ENCODE measurements at places on chromosomes 1 and 21.

DNA sequence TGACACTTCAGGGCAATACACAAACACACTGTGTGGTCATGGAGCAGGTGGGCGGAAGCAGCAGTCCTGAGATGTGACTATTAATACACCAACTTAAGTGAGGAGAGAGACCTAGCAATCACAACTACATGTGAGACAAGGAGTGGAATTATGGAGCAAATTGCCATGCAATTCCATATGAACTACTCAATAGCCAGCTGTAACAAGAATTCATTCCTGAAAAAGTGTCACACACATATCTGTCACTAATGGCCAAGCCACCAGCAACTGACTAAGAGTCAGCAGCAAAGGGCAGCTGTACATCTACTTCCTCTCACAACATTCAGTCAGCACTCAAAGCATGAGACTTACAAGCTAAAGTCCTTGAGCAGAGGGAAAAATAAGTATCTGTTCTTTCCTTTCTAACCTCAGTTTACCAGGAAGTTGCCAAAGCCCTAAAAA, 46.2 kb downstream of the GPR3 start:
- DNase-seq = no peak

DNA sequence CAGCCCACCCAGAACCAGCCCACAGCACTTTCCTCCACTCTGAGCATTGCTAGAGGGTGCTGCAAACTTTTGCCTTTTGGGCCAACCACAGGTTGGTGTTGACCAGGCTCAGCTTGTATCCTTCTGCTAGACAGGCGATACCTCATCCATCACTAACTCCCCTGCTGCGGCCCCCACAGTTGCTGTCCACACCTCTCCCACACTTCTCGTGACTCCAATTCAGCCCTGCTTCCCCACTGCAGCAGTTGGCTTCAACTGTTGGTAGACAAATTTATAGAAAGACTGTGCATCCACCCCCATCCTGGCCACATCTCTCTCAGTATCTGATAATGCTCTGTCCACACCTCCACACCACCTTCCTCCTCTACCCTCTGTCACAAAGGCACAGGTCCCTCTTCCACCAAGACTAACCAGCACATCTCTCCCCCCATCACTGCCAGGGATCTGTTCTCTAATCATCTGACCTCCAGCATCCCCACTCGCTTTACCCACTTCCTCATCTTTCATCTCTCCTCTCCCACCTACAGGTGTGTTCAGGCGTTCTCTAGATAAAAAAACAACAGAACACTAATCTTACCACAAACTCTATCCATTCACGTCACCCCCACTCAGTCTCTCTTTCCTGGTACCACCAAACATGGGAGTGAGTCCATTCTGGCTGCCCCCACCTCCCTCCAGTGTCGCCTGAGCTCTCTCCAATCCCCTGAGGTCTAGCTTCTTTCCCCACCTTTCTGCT, 15.8 kb upstream of the SLC25A44 start:
- DNase-seq = peak; percentile 57

GRCh38 chr1:44592208-44593145, 81.8 kb downstream of the TMEM53 start:
- DNase-seq = no peak

DNA sequence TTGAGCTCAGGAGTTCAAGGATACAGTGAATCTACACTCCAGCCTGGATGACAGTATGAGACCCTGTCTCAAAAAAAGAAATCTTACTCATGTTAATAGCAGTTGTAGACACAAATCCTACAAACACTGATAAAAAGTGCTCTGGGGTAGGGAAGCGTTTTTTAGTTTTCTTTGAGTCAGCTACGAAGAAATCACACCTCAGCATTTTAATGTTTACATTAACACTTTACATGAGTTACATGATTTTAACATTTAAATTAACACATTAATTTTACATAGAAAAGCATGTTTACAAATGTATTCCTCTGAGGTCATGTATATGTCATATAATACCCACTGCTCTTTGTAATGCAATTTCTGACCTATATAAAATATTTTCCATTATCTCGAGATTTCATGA, 419.2 kb downstream of the DPYD start:
- DNase-seq = no peak

DNA sequence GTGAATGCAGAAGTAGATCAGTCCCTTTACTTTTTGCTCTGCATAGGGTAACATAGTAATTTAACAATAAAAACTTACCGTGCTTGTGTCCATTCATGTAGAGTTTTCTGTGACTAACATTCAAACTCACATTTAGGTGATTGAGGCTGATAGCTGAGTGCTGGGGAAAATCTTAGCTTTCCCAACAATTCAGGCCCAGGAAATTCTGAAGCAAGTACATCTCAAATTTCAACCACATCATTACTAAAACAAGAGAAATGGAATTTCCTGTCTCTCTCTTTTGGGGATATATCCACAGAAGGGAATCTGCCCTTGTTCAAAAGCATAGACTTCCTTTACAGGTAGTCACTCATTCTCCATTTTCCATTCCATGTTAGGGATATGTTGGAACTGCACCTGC, 33.1 kb upstream of the C1orf146 start:
- DNase-seq = no peak

DNA sequence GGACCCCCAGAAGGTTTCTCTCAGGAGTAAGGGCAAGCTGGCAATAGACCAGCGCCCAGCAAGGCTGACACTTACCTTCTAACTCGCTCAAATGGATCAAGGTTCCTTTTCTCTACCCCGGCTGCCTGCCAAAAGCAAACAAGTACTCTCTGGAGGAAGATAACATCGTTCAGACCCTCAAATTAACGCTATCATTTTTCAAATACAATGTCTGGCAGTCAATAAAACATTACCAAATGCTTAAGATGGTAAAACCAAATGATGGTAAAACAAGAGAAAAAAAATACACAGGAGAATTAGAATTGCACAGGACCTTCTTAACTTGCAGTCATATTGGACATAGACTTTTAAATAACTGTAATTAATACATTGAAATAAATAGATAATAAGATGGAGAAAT, 148.1 kb downstream of the SPATA46 start:
- no peak for DNase-seq

DNA sequence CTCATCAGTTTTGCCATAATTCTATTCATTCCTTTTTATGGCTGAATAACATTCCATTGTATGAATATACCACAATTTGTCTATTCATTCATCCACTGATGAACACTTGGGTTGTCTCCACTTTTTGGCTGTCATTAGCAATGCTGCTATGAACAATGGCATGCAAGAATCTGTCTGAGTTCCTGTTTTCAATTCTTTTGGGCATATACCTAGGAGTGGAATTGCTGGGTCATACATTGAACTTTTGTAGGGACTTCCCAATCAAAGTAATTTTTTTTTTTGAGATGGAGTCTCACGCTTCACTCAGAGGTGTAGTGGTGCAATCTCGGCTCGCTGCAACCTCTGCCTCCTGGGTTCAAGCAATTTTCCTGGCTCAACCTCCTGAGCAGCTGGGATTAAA, 34.9 kb downstream of the AADACL4 start:
- DNase-seq = no peak

GRCh38 chr1:10646347-10646861, 150.0 kb downstream of the CASZ1 start:
- peak; percentile 58 for DNase-seq

DNA sequence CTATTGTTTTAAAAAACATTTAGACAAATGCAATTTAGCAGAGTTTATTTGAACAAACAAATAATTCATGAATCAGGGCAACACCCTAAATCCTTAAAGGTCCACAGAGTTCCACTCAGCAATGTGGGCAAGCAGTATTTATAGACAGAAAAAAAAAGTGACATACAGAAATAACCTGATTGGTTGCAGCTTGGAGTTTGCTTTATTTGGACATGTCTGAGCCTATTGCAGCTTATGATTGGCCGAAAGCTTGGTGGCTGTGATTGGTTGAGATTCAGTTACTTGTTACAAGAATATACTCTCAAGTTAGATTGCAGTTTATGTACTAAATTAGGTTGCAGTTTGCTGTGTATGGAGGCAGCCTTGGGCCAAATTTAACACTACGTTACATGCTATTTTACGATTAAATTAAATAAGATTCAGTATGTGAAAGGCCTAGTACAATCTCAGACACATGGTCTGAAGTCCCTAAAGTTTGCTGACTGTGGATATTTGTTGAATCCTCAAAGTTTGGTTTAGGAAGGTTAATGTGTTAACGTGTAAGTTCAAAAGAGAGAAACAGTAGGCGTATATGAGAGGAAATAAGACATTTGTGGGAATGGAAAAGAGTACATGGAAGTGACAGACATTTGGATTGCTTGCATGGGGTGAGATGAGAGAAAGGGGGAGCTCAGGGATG, 6.9 kb upstream of the CAMSAP2 start:
- no peak for DNase-seq

DNA sequence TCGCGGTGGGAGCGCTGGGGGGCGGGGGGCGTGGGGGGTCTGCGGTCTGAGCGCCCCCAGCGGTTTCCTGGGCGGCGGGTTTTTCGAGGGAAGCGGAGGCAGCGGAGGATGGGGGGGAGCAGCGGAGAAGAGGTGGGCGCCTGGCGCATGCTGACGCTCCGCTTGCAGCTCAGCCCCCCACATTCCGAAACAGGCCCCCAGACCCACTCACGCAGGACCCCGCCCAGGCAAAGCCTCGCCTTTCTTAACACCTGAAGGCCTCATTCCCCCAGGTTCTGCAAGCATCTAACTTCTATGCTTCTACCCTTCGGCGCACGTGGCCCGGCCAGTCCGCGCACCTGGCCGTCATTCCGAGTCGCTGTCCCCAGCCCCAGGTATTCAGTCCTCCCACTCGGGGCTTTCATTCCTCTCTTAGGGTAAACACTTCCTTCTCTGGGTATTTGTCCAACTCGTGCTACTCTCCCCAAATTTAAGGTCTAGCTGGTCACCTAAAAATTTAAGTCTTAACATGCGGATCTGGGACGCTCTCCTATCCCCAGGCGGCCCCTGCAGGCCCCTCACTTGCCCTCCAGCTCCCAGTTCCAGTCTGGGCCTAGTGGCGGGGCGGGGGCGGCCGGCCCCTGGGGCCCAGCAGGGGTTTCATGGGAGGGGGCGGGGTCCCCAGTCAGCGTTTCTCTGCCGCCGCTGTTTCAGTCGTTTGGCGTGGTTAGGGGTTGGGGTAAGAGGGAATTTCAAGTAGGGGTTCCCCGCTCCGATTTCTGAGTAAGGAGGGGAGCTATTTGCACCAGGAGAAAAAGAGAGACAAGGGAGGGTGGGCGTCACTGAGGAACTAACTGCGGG, 2.8 kb upstream of the ZBTB7B start:
- DNase-seq = peak; percentile 76

DNA sequence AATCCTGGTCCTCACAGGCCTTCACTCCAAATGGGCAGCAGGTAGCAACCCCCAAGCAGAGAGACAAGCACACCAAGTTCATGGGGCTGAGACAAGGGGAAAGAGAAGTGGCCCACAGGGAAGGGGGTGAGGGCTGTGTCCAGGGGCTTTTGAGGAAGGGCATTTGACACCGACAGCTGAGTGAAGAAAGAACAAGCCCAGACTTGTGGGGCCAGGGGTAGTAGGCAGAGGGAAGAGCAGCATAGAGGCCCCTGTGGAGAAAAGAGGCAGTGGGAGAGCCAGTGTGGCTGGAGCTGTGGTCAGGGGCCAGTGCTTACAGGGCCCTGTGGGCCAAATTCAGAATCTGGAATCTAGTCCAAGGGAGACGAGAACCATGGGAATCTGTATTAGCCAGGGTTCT, 85.4 kb downstream of the IGSF21 start:
- DNase-seq = no peak

- no peak for DNase-seq
These were observed 24.5 kb upstream of the RGS1 start for GRCh38 chr1:192550922-192551534.

DNA sequence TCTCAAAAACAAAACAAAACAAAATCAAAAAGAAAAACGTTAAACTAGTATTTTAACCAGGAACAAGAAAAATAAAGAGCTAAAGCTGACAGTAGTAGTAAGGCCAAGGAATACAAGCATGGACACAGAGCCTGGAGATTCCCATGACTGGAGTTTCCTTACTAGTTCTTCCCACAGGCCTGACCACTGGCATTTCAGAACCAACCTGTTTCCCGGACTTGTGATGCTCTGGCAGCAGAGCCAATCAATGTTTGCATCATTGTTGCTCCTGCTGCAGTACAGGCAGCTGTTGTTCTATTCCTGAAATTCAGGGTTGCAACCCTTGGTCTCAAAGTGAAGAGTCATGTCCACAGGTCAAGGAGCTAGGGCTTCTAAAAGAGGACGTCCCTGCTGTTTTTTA, 111.3 kb upstream of the WARS2 start:
- no peak for DNase-seq

DNA sequence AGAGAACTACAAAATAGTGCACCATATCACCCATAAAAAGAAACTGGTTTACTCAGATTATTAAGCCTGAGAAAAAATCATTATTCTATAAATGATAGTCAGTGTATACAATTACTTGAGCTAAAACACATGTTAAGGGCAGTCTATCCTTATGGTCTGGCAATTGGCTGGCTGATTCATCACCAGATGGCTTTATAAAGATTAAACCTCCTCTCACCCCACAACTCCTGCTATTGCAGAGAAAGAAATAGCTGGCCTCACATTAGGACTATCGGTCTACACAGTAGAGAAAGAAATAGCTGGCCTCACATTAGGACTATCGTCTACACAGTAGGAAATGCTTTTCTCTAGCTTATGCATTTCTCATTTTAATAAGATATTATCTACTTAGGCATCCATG, 21.2 kb downstream of the CEP170 start:
- peak; percentile 29 for DNase-seq
